DND-41 (cell line): ENCODE measurements at places on chromosomes 5 and 9.
A peak's percentile ranks its signal among the peaks of the same experiment; 100 is the strongest.

DNA sequence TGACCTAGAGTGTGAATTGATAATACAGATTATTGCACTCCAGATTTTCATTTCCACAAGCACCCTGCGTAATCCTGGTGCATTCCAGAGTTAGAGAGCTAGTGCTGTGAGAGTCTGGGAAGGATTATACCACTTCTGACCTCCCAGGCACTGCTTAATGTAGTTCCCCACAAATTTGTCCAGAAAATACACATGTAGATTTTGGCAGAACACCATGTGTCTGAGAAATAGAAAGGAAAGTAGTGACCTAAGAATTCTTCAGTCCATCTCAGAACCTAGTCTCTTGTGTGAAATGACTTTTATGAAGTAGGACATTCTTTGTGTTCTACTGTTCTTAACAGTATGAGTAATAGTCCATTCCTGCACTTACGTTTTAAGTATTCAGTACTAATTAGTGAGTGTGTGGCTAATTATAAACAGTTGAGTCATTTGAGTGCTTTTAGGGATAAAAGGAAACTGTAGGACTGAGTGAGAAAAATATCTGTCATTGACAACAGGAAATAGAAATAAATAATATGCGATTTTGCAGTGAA lies 27.8 kb upstream of the PTPDC1 start:
- no peak for DNase-seq

GRCh38 chr5:157671592-157672330 lies 428 bp downstream of the C5orf52 start:
- no peak for DNase-seq

GRCh38 chr5:132021654-132022053 lies 10.2 kb upstream of the ACSL6 start:
- DNase-seq: no peak

DNA sequence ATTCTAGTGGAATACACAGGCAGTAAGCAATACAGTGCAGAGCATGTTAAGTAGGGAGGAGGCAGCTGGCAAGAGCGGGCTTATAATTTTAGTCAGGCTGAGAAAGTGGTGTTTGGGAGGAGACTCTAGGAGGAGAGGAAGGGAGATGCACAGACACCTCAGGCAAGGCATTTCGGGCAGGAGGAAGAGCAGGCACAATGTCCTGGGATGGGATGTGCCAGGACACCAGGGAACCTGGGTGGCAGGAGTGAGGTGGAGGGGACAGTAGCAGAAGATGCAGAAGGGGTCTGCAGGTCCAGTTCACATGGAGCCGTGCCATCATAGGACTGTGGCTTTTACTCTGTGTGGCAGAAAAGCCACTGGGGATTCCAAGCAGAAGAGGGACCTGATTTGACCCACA lies 143.7 kb upstream of the FSTL4 start:
- DNase-seq: no peak

DNA sequence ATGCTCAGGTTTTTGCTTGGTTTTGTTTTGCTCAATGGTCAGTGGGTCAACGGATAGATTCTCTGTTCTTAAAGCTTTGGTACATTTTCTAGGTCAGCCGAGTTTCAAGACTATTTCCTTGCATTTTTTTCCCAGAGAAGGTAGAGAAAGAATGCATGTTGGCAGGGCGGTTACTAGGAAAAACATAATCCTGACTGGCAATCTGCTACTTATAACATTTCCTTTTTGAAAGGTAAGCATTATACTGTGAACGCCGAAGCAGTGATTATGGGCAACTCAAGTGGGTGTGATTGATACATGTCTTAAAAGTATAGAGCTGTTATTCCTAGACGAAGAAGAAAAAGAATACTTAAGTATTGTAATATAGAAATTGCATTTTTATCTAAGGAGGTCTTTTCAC lies 273.2 kb downstream of the MAST4 start:
- no peak for DNase-seq

GRCh38 chr5:56712895-56713591 lies 102.3 kb upstream of the MAP3K1 start:
- no peak for DNase-seq

DNA sequence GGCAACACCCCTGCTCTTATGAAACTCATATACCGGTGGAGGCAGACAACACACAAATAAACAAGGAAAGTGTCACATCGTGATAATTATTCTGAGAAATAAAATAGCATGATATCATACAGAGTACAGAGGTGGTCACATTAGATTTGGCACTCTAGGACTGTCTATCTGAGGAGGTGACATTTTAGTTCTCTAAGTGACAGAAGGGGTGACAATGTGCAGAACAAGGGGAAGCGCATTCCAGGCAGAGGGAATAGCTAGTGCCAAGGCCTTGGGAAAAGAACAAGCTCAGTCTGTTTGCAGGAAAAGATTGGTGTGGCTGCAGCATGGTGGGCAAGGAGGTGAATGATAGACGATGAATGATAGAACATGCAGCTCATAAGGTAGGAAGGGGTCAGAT lies 12.7 kb upstream of the IRF1 start:
- no peak for DNase-seq

- no peak for DNase-seq
Measured at GRCh38 chr5:90408571-90409317, 812 bp downstream of the CETN3 start.

DNA sequence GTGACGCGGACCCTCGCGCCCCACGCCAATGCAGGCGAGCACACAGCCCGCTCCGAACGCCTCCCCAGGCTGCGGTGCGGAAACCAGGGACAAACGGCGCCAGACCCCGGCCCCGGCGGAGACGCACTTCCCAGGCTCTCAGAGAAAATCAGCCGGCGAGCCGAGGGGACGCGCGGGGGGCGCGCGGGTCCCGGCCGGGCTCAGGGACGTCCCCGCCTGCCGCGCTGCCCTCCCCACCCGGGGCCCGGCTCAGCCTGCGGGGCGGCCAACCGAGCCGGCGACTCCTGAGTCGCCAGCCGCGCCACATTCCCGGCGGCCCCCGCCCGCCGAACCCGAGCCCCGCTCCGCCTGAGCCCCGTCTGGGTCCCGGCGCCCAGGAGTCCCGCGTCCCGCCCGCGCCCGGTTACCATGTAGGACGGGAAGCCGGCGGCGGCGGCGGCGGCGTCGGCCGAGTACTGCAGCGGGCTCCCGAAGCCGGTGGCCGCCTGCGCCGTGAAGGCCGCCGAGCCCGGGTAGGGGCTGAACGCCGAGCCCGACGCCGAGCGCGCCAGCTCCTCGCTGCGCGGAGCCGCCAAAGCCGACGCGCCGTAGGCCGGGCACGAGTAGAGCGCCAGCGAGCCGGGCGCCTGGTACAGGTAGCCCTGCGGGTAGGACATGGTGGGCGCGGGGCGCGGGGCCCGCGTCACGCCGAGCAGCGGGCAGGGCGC lies 566 bp downstream of the IRX2 start:
- DNase-seq: no peak

DNA sequence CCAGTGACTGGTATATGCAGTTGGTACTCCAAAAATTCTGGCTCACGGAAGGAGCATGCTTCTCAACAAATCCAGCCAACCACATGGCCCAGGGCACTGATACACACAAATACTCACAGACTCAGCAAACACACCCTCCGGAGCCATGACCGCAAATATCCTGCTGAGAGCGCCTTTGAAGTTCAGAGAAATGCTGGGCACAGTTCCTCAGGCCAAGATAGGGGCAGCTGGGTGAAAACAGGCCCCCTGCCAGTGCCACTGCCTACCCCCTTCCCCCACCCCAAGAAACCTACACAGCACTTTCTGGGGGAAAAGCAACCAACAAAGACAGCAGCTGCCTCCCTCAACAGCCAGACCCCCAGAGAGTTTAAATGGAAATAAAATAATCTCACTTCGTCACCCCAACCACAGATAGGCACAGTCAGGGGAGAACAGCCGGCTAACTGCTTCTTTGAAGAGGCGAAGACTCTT lies 120.0 kb downstream of the C5orf15 start:
- peak; percentile 83 for DNase-seq

DNA sequence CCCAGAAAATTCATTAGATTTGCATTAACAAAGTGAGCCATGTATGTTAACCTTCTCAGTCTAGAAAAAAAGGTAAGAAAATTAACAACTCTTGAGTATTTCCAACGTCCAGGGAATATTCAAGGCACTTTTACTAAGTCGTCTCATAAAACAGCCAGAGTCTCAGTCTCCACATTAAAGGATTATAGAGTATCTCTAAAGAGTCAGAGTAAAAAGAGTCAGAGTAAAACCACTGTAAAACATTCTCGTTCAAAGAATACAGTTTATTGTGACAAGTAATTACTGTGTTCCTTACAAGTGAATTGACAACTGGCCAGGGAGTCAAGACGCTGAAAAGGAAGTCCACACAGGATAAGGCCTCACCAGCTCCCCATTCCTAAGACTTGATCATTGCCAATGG lies 97.2 kb upstream of the ISL1 start:
- DNase-seq: no peak

GRCh38 chr5:77209495-77210090 lies 887 bp upstream of the PDE8B start:
- no peak for DNase-seq

DNA sequence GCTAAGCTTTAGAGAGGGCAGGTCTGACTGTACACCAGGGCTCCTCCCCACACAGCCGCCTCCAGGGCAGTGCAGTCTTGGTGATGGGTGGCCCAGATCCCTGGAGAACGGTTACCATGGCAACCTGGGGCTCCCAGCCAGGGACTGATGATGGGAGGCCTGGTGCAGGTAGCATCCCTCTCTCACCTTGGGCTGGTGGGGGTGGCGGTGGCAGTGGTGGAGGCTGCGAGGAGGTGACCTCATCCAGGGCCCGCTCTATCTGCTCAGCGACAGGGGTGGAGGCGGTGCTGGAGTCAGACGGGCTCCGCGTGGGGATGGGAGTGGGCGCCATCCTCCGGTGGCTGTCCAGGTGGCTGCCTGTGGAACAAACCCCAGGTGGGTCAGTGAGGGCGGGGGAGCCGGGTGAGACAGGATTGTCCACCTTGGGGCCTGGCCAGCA lies 12.3 kb downstream of the PRR7 start:
- no peak for DNase-seq

DNA sequence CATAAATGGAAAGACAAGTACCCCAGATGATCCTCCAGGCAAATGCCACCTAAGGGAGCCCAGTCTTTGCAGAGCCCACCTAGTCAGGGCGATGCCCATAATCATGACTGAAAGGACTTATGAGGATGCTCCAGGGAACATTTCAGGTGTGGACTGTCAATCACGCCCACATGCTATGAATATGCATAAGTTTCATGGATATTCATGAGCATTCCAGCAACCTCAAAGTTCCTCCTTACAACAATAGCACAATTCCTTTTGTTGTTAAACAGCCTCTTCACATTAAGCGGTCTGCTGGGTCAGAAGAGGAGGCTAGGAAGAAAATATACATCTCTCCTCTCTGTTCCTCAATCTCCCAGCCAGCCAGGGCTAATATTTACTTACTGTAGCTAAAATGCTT lies 161.6 kb downstream of the C5orf15 start:
- no peak for DNase-seq

GRCh38 chr5:158644301-158644700 lies 455.4 kb downstream of the EBF1 start:
- no peak for DNase-seq

DNA sequence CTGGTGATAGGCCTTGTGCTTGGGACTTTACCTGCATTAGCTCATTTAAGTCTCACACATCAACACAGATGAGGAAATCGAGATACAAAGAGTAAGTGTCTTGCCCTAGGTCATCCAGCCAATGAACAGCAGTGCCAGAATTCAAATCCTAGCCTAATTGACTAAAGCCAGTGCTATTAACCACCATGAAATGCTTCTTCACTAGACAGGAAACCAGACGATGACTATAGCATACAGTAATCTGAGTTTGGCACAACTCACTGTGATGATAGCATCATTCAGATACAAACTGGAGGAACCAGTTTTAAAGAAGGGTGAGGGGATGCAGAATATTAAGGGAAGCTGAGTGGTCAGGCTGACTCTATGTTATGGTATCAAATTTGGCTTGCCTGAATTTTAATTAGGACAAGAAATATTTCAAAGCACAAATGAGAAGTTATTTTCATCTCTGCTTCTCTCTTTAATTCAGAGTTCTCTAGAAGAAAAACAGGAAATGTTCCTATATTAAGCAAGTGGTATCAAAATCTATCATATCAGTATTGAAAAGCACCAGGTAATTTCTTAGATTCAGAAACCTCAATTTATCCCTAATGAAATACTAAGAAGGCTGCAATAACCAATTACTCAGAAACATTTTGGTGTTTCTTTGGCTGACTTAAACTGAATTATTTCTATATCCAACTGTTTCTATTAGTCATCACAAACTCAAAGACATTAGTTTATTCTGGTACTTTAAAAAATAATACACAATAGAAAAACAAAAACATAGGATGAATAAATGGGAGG lies 147.0 kb upstream of the RASA1 start:
- DNase-seq: no peak

- DNase-seq: no peak
Measured at GRCh38 chr9:2023532-2023931, 8.4 kb downstream of the SMARCA2 start.

GRCh38 chr9:95080961-95081647 lies 236.4 kb downstream of the FANCC start:
- DNase-seq: no peak

- DNase-seq: no peak
Measured at GRCh38 chr9:117779760-117780159, 75.6 kb downstream of the TLR4 start.

DNA sequence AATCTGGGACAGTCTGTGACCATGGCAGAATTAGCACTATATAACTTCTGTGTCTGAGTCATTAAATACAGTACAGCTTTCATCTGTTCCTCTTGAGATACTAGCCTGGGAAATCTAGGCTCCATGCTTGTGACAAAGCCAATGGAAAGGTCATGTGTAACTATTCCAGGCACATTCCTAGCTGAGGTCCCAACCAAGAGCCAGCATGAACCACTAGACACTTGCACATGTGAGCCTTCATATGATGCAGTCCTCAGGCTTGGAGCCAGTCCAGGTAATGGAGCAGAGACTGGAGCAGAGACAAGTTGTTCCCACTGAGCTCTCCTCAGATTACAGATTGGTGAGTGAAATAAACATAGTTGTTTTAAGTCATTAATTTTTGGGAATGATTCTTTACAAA lies 412.4 kb upstream of the ZNF462 start:
- no peak for DNase-seq

DNA sequence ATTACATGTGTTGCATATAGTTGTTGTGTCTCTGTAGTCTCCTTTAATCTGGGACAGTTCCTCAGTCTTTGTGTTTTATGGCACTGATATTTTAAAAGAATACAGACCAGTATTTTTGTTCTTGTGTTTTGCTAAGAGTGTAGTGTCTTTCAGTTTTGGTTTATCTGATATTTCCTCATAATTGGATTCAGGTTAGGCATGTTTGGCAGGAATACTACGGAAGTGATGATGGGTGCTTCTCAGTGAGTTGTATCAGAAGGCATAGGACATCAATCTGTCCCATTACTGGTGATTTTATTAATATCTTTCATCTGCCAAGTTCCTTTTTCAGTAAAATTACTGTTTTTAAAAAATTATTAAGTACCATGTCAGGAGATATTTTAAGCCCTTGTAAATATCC lies 212.9 kb downstream of the ARHGEF28 start:
- DNase-seq: no peak

GRCh38 chr5:154198611-154199230 lies 8.2 kb downstream of the GALNT10 start:
- no peak for DNase-seq

DNA sequence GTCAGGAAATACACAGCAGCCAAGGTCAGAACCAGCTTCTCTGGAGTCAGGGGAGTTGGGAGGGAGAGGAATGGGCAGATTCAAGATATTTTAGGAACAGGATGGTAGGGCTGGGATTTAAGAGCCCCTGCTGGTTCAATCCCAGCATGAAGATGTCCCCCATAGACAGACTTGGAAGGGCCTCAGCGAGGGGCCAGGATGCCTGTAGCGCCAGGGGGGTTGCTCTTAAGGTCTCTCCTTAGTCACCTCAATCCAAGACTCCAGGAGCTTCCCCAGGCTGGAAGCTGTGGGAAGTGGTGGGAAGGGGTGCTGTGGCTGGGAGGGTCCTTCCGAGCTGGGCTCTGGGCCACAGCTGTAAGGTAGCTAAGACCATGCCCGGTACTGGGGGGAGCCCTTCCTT lies 8.1 kb upstream of the TSPAN17 start:
- no peak for DNase-seq
